ENCODE measurements at places on chromosomes 3 and 15. TPM values are rescaled to one million over a fixed set of nuclear protein-coding genes. Genes with fewer than 3 reads are reported as not detected.
A peak's percentile ranks its signal among the peaks of the same experiment; 100 is the strongest.

DNA sequence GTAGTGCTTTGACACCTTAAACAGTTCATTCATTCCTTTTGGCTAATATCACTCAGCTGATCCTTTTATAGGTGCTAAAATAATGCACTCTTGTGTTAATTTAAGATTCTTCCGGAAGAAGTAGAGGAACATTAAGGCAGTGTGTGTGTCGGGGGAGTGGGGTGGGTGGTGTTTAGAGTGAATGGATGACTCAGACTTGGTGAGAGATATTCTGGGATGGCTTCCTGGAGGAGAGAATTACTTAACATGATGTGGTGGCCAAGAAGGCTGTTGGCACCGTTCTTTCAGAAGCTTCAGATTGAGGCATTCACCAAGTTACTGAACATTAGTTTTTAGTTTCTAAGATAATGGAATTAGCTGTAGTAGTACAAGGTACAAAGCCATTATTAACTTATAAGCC is 125.6 kb upstream of the ROPN1 start:
- H3K4me3 ChIP-seq, result no peak overlapping the region
- peaks cover 33% of the 10 kb centered on the region for H3K4me1 ChIP-seq
- H3K27me3 ChIP-seq, result no peaks in the 10 kb centered on the region
- H3K36me3 ChIP-seq, result no peaks in the 10 kb centered on the region

GRCh38 chr3:15815696-15816095 is 17.9 kb upstream of the ANKRD28 start:
- H3K27me3 ChIP-seq, result no peaks in the 10 kb centered on the region
- DNase-seq, result peak; percentile 59
- H3K36me3 ChIP-seq, result no peaks in the 10 kb centered on the region
- no peak overlapping the region for H3K27ac ChIP-seq

The GHRL gene
- total RNA-seq, result not detected

The DZIP1L gene
- 19.8 TPM for total RNA-seq

The ALDH1A2 gene
- total RNA-seq, result 1.7 TPM
